ENCODE measurements at places on chromosomes 6 and 20. TPM values are rescaled to one million over a fixed set of nuclear protein-coding genes. Genes with fewer than 3 reads are reported as not detected.

The MAP7 gene
- total RNA-seq: 0.51 TPM

The REM1 gene
- total RNA-seq: not detected

The RBPJL gene
- not detected for total RNA-seq

The MDN1 gene
- 19.8 TPM for total RNA-seq

The OSTM1 gene
- 25.9 TPM for total RNA-seq

The GUCA1A gene
- total RNA-seq: not detected

The MOG gene
- not detected for total RNA-seq

The PRR18 gene
- not detected for total RNA-seq

The ADGRG6 gene
- 3.3 TPM for total RNA-seq

The HLA-DQB1 gene
- total RNA-seq: under 0.01 TPM

The OR2H2 gene
- total RNA-seq: not detected

The BICRAL gene
- total RNA-seq: 3.0 TPM

The ZBTB12 gene
- 3.0 TPM for total RNA-seq

The EIF6 gene
- total RNA-seq: 178 TPM

Data from dermis microvascular lymphatic vessel endothelial cell (primary cell).